Fibroblast of pulmonary artery (primary cell): ENCODE measurements at places on chromosomes 13 and 19.

DNA sequence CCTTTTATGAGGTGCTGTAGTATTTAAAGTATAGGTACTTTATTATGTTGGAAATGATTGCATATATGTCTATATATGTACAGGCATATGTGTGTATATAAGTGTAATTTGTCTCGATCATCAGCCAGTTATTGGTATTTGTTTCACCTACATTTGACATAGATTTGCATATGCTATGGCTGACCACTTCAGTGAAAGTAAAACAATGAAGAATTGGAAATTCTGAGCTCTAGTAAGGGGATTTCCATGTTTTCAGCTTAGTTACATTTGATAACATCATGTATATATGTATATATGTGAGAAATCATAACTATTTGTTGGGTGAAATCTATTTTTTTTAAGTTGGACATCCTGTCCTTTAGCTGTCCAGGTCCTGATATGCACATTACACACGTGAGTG is 1303.9 kb downstream of the EFNB2 start:
- DNase-seq, result no peak

- DNase-seq, result peak; percentile 10
Observed at GRCh38 chr13:101398191-101398590, 18.1 kb downstream of the NALCN start.

- no peak for DNase-seq
Observed at GRCh38 chr19:16645140-16645539, 14.8 kb downstream of the SMIM7 start.

- DNase-seq, result no peak
Observed at GRCh38 chr19:13016245-13016627, 21.0 kb downstream of the NFIX start.

- no peak for DNase-seq
Observed at GRCh38 chr13:30561511-30561910, 56.2 kb upstream of the USPL1 start.

DNA sequence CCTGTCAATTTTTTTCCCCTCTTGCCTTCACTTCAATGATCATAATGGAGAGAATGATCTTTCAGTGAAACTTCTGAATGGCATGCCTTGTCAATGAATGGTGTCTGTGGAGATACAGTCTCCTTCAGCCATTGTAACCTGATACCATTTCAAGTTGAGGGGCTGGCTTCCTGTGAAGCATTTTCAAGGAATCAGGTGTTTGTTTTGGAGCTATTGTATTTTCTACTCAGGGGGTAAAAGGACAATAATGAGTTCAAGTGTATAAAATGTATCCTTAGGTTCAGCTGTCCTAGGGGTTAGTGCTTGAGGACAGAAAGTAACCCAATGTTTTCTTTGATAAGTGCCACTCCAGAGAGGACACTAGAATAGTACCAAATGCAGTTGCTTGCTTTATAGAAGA is 23.8 kb upstream of the CBY2 start:
- no peak for DNase-seq

- no peak for DNase-seq
Observed at GRCh38 chr19:19486343-19487076, 28.8 kb downstream of the TSSK6 start.

- DNase-seq, result no peak
Observed at GRCh38 chr19:10454267-10454666, 33.9 kb downstream of the PDE4A start.

DNA sequence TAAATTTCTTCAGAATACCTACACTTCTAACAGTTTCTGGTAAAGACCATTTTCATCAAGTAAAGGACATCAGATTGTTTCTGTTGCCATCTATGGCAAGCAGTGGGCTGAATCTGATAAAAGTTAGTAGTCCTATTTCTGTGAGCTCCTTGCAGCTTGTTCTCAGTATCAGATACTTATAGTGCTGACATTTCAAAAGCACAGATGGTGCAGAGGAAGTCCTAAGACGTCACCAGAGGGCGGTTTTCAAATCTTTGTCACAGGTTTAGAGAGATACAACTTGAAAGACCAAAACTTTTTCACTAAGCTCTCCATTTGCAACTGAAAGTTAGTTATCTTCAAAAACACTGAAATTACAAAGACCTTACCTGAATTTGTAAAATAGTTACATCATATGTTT is 719.8 kb downstream of the SLITRK1 start:
- DNase-seq, result no peak

GRCh38 chr13:112704308-112705145 is 14.7 kb downstream of the ATP11A start:
- DNase-seq, result no peak

DNA sequence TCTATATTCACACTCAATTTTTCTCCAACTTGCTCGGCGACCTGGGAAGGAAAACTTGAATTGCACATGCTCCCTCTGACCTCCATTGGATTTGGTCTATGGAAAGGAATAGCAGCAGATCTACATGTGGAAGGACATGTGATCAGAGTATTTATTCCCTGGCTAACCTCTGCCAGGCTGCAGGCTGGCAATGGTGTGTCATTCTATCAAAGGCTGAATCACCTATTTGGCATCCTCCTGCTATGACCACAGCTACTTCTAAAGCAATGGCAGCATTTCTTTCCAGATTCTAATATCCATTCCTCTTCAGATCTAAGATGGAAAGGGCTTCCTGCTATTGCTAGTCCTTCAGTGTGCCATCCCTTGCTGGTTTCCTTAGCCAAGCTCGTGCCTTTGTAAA is 144.3 kb upstream of the FREM2 start:
- no peak for DNase-seq

GRCh38 chr13:98537306-98537705 is 39.6 kb downstream of the STK24 start:
- no peak for DNase-seq

- no peak for DNase-seq
Observed at GRCh38 chr19:46193678-46194077, 35.9 kb upstream of the IGFL1 start.

DNA sequence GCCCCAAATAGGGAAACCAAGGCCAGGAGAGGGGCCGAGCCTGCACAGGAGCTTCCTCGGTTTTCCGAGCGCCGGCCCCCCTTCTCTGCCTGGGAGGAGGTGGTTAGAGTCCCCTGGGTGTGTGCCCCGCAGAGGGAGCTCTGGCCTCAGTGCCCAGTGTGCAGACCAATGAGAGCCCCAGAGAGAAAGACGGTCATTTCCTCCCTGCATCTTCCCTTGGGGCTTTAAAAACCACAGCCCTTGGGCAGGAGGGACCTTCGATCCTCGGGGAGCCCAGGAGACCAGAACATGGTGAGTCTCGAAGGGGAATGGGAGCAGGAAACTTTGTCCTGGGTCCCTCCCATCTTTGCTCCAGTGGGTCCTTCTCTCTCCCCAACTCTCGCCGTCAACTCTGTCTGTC is at the start of gene C5AR1:
Gene C5AR1, plus strand, starts transcription at position 254 of the 400 bp plus-strand sequence. Its CDS starts 35 bp downstream, at position 289.
- DNase-seq, result no peak

DNA sequence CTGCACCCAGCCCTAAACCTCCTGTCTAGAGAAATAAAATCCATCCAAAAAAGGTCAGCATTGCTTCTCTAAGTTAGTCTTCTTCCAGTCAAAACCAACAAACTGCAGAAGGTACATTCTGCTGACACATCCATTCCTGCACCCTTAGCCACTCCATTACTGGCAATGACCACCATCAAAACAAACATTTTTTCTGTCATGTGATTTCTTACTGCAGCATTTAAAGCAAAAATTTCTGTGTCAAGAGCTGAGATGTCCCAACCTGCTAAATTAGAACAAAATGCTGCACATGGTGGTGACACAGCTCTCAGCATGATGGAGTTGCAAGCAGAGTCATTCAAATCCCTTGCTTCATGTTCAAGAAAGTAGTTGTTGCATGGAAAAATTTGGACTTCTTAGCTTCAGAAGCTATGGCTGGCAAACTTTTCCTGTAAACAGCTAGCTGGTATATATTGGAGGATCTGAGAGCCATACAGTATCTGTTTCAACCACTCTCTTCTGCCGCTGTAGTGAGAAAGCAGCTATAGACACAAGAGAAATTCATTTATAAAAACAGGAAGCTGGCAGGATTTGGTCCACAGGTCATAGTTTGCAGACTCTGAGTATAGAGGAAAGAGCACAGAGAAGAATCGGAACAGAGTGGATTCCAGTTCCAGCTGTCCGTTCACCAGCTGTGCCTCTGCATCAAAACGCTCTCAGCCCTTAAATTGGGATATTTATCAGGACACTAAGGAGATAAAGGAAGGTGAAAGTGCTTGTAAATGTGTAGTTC is 17.4 kb downstream of the RUBCNL start:
- DNase-seq, result peak; percentile 70

DNA sequence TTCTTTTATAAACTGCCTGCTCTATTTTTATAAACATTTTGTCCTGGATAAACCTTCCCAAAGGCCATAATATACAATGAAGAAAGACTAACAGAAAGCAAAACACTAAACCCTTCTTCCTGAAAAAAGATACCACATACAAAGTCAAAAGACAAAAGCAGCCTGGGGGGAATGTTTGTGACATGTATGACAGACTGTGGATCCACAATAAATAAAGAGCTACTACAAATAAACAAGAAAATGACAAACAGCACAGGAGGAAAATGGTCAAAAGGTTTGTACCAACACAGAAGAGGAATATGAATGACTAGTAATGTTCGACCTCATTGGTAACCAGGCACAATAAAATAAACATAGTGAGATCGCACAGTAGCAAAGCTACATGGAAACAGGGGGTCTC is 19.8 kb downstream of the AP2S1 start:
- DNase-seq, result no peak

DNA sequence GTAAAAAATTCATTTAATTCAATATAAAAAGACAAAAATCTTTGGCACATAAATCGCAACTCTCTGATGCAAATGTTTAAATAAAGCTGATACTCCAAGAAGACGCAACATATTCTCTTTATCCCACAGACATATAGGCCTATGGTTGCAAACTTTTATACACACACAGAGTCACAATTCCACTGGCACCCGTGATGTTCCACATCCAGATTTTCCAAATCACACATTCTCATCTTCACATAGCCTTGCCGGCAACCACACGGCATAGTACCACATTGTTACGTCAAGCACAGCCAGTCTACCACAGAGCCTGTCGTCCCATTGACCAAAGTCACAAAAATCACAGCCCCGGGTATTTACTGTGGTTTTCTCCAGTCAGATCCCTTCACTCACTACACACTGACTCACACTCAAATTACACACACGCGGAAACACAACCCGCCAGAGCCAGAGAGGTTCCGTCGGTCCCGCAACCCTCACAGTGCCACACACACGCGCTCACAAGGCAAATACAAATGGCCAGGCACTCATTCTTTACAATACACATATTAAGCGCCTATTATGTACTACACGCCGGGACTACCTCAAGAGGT is 546 bp upstream of the ZNF546 start:
- DNase-seq, result peak; percentile 58

- DNase-seq, result no peak
Observed at GRCh38 chr13:109973279-109973678, 186.9 kb upstream of the IRS2 start.

GRCh38 chr19:13007292-13008045 is 12.2 kb downstream of the NFIX start:
- no peak for DNase-seq

DNA sequence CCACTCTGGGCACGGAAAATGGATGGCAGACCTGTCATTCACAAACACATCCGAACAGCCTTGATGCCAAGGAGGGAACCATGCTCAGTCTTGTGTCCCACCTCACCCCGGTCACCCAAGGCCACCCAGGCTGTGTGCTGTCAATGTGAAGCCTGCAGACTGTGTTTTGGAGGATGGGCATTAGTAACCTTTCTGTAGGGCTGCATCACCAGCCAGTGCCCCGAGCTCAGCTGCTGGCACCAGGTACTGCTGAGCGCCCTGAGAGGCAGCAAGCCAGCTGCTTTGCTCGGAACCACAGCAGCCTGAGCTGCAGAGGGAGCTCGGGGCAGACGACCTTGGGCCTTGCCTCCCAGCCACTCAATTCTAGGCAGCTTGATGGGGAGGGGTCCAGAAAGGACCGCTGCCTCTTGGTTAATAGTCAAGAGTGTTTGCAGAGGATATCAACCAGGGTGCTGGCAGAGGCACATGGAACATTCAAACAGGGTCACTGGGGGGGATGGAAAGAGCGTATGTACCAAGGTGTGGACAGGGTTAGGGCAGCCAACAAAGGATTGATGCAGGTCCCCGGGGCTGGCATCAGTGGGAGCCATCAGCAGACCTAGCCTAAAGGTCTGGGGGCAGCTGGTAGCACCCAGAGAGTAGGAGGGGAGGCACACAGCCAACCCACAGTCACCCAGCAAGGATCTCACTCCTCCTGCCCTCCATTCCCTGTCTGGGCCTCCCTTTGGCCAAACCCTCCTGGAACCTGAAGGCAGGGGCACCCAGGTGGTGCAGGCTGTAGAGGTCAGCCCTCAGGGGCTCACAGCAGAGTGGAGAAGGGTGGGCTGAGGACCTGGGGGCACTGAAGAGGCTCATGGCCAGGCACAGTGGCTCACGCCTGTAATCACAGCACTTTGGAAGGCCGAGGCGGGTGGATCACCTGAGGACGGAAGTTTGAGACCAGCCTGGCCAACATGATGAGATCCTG is 8.1 kb downstream of the VSTM2B start:
- no peak for DNase-seq

DNA sequence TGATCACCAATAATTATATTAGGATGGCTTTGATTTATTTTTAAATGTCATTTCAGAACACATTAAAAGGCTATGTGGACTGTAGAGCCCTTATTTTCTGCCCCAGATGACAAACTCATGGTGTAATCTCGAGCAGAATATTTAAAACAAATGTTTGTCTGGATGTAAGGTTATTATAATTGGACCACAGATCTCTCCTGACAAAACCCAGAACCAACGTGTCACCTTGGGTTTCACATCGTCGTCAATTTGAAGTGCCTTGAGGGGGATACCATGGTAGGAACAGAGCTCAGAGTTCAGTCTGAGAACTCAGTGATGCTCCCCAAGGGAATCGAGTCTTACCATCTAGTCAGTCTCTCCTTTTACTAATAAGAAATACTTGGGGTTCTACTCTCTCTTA is 2.8 kb downstream of the SACS start:
- DNase-seq, result no peak

- no peak for DNase-seq
Observed at GRCh38 chr13:34567597-34567996, 374.5 kb upstream of the NBEA start.

DNA sequence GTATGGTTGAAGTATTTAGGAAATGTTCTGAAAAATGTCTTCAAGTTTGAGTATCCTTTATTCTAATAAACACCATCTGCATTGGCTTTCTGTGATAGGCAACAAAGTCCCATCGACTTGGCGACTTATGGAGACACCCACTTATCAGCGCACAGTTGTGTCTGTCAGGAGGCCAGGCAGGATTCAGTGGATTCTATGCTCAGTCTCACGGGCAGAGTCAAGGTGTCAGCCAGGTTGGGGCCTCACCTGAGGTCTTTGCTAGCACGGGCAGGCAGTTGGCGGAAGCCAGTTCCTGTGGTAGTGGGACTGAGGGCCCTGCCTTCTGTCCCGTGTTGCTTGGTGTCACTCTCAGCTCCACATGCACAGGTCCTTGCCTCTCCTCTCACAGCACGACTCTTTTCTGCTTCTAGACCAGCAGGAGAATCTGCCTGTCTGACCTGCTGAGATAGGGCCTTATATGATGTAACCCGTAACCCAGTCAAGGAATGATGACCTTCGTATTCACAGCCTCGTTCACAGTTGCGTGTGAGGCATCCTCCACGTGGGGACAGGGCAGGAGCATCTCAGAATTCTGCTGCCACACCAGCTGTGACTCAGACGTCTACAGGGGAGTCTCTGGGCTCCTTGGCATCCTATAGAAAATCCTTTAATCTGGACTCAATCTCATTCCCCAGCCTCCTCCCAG is 10.0 kb downstream of the CUL4A start:
- DNase-seq, result no peak

- peak; percentile 80 for DNase-seq
Observed at GRCh38 chr19:6048793-6049405, 61.4 kb downstream of the RFX2 start.

GRCh38 chr13:113791226-113791625 is 32.2 kb downstream of the TMEM255B start:
- no peak for DNase-seq

- DNase-seq, result no peak
Observed at GRCh38 chr13:44147648-44148047, 226.0 kb upstream of the SERP2 start.
